ENCODE measurements at places on chromosomes 6 and 20.

- peak; percentile 91 for DNase-seq
Observed at GRCh38 chr6:27188885-27189418, 58.5 kb upstream of the PRSS16 start.

GRCh38 chr6:160363016-160363996 lies 15.1 kb downstream of the SLC22A3 start:
- no peak for DNase-seq

GRCh38 chr6:149766156-149766769 lies 16.7 kb downstream of the PCMT1 start:
- DNase-seq = no peak

- DNase-seq = no peak
Observed at GRCh38 chr20:22688485-22688884, 104.1 kb upstream of the FOXA2 start.

GRCh38 chr6:146420255-146420654 lies 123.4 kb upstream of the RAB32 start:
- DNase-seq = no peak

- no peak for DNase-seq
Observed at GRCh38 chr20:8740265-8740664, 328.6 kb upstream of the PLCB4 start.

- DNase-seq = no peak
Observed at GRCh38 chr6:5995658-5995948, 11.1 kb downstream of the NRN1 start.

DNA sequence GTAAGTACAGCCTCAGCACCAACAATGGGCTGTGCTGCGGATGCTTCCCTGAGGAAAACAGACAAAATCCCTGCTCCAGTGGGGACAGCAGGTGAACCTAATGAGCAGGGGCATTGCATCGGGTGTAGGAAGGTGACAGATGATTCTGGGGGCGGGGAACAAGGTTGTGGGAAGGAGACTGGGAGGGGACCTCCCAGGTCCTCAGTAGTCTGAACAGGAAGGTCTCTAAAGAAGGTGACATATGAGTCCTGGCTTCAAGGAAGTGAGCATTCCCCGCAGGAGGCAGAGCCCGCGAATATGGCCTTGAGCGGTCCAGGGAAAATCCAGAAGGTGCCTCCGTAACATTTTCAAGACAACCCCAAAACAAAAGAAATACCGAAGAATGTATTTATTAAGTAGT lies 19.4 kb downstream of the ULBP1 start:
- no peak for DNase-seq

GRCh38 chr6:165767228-165767627 lies 104.2 kb upstream of the PDE10A start:
- DNase-seq = no peak

GRCh38 chr6:136318676-136319075 lies 29.0 kb upstream of the BCLAF1 start:
- no peak for DNase-seq

DNA sequence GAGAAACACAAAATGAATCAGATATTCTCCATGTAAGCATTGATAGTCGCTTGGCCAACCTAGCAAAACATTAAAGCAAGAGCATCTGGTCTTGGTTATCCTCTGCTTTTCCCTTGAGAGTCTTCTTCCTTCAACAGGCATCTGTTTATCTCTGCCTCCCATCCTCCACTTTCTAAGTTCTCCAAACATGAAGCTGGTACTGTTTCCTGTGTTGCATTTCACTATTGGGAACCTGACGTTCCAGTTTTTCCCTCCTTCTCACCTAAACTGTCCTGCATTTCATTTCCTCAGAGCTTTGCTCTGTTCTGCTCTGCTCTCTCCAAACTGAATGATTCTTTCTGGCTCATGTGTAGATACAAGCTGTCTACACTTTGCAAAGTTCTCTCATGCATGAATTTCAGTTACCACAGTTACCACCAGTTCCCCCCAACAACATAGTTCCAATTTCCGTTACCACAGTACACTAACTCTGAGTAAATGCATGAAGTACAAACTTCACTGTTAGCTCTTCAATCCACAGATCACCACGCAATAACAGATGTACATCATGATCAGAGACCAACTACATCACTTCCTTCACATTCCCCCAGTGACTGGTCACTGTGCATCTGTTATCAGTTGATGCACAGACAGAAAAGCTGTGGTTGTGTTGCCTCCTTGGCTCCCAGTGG lies 86.7 kb upstream of the F13A1 start:
- no peak for DNase-seq

DNA sequence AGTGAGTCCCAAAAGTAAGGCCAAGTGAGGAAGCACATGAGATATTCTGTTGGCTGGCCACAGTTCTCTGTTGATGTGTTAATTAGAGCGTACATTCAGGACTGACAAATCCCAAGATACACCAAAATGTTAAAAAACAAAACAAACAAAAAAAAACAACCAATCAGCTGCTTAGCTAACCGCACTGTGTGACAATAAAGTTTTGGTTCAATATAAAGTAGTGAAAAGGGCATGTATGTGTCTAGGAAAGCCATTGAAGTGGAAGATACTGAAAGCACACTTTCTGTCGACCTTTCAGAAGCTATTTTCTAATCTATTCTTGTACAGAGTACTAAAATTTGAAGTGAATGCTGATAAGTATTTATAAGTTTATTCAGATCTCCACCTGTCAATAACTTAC lies 26.1 kb downstream of the NHLRC1 start:
- DNase-seq = no peak

GRCh38 chr6:116876635-116877611 lies at the start of gene RFX6:
RFX6 (plus strand) TSS chr6:116877242; CDS start chr6:116877276, 34 bp downstream.
- no peak for DNase-seq

DNA sequence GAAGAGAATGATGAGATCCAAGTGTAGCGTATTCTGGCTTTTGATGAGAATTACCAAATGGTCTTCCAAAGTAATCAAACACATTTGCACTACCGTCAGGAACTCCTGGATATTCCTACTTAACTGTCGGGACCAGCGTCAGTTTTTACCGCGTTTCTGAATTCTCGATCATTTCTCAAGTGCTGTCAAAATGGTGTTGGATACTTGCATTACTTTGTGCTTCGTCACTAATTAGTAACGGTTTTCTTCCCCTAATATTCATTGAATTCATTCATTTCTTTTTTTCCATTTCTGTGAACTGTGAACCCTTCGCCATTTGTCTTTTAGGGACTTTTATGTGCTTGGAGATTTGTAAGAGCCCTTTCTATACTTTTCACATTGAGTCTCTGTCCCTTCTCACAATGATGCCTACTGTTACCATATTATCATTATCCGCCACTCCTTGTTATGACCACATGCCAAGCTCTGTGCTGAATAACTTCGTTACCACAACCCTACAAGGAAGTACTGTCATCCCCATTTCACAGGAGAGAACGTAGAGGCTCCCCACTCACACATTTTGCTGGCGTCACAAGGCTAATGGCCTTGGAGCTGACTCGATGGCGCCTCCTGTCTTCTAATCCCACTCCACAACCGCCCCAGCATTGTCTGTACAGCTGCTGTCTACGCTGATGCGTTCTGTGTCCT lies 74.2 kb upstream of the QKI start:
- no peak for DNase-seq

- peak; percentile 6 for DNase-seq
Observed at GRCh38 chr20:760751-761417, 7.4 kb downstream of the SLC52A3 start.

DNA sequence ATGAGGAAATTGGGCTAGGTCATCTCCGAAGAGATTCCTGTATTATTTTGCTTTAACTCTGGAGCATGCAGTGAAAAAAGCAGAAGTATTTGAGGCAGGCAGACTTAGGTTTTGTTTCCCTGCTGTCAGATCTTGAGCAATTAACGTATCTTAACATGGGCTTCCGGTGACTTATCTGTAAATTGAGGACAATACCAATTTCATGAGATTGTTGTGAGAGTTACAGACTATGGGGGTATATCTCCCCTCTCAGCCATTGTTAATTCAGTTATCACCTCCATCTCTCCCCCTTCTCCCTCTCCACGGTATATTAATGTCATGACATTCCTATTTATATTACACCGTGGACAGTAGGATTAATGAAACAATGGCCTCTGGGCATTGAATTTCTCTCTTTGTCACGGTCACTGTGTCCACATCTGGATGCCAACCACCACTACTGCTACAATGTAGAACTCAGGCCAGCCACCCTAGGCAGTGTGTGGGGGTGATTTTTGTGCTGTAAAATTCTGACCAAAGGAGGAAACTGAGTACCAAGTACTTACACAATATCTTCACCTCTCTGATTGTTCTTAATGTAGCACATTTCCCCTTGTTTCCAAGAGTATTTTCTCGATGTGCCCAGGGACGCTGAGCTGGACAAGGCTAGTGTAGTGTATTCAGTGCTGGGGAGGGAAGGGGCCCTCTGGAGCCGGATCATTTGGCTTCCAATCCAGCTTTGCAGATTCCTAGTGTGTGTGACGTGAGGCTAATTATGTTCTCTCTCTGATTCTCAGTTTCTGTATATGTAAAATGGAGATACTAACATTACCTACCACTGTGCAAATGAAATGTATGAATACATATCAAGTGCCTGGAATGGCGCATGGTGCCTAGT lies 77.2 kb downstream of the GCNT2 start:
- DNase-seq = no peak

GRCh38 chr6:54195637-54196036 lies 84.4 kb downstream of the MLIP start:
- DNase-seq = no peak

DNA sequence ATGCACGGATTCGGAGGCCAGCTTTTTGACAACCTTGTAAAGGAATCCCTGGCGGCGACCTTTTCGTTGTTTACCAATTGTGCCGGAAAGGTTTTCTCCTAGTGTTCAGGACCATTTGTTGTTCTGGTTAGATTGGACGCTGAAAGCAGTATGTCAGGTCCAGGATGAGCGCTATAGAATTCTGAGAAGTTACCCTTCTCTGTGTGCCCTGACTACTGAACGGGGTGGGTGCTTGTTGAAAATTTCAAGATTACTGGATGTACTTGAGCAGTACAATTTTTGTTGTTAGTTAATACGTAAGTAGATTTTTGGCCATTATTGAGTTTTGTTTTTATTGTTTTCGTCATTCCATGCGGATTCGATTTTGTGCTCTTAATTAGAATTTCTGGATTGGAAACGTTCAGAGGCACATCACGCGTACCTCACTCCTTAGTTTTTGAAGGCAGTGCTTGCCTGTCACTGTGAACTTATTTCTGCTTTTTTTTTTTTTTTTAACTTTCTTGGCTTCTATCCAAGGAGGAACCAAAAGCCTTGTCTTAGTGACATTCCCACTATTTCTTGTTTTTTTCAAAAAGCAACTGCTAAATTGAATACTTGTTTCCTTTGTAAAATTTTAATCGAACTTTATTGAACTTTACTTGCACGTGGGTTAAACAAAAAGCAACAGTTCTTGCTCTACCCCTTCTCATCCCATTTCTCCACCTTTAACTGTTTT lies 898 bp downstream of the XRN2 start:
- peak; percentile 7 for DNase-seq

DNA sequence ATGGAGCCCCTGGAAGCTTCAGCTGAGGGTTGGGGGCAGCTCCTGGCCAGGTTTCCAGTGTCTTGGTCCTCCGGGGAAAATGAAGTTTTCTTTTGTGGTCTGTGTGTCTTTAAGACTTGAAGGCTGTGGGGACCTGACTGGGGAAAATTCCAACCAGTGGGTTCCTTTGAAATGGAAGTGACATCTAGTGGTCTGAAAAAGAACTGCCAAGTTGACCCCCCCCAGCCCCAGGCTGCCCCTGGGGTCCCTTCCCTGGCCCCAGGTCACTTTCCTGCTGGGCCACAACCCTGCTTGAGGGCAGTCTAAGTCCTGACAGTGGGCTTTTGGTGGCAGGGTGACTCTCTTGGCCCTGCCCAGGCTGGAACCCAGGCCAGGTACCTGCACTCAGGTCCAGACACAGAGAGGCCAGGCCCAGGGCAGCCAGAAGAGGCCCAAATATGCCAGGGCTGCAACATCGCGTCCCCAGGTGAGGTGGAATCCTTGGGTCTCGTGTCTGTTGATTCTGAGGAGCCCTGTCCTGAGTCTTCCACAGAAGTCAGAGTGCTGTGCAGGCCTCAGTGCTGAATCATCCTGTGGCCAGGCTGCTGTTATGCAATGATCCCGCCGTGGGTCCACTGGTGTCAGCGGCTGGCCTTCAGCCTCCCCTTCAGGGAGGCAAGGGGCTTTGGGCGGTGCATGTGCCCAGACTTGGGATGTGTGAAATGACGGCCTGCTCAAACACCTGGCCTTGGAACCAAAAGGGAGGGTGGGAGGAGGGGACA lies 68.4 kb downstream of the VEGFA start:
- DNase-seq = peak; percentile 34

Data from cerebellar cortex (tissue), 1 donor.